ENCODE measurements at places on chromosomes 5 and 9.

DNA sequence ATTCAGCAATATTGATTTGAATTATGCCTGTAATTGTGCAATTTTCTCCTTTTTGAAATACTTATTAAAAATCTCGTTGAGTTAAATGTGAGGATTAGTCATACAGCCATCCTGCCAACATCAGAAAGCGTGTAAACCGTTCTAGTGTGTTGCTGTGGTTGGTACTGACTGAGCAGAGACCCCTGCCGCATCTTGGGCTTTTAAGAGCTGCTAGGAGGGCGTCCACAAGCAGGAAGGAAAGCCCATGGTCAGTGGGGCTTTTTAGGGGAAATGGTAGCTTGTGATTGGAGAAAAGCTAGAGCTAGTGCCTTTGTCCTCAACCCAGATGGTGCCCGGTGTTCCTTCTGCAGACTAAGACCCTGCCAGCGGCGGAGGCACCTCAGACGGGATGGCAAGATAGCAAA is 1.3 kb downstream of the SDHA start:
- no peak for DNase-seq

GRCh38 chr5:91244380-91245073 is 138.6 kb downstream of the ARRDC3 start:
- DNase-seq: no peak

DNA sequence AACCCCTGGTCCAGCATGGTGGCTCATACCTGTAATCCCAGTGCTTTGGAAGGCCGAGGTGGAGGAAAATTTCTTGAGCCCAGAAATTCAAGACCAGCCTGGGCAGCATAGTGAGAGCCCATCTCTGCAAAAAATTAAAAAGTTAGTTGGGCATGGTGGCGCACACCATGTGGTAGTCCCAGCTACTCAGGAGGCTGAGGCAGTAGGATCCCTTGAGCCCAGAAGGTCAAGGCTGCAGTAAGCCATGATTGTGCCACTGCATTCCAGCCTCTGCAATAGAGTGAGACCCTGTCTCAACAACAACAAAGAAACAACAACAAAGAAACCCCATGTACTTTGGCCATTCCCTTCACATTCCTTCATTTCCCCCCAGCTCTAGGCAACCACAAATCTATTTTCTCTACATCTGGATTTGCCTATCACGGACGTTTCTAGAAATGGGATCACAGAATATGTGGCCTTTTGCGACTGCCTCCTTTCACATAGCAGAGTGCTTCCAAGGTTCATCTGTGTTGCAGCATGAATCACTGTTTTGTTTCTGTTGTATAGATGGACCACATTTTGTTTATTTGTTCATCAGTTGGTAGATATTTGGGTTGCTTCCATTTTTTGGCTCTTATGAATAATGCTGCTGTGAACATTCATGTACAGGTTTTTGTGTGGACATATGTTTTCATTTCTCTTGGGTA is 17.9 kb downstream of the MIGA2 start:
- DNase-seq: no peak

DNA sequence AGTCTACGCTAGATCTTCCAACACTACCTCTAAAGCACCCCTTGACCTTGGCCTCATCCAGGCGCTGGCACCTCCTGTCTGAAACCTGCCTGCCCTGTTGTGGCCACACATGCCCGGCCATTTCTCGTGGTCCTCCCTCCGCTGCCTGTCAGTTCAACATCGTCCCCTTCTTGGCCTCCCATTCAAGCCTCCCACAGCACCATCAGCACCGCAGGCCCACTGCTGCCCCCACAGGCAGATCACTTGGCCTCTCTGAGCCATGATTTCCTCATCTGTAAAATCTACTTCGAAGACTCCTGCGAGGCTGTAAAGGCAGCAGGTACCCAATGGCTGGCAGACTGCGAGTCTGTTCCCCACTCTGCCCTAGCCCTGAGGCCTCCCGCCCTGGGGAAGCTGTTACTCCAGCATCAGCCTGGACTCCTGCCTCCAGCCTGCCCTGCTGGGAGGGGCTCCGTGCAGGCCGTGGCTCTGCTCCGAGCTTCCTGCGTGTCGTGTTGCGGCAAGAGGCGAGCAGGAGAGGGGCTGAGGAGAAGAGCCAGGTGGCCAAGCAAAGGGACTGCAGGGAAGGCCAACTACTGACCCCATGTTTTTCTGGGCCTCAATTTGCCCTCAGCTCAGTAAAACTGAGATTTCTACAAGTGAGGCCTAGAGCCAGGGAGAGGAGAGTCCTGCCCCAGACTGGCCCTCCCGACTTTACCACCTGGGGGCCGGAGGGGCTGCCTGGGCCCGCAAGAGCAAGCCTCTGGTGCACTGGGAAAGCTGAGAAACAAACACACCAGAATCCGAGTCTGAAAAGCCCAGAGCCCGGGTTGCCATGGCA is 70.5 kb upstream of the LRRTM2 start:
- DNase-seq: no peak

DNA sequence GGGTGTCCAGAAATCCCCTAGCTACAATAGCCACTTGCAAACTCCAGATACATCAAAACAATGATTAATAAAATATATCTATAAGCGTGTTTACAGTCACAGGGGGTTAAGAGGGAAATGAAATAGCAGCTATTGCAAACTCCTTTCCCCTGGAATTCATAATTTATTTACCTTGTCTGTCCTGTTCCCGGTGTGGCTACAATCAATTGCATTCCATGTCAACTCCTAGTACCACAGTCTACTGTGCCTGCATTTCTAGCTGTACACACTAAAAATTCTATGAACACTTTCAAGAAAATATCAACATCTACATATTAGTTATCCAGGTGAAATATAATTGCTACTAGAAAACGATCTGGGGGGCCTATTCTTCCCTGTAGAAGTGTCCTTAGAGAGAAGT is 217.6 kb downstream of the ELAVL2 start:
- DNase-seq: no peak

DNA sequence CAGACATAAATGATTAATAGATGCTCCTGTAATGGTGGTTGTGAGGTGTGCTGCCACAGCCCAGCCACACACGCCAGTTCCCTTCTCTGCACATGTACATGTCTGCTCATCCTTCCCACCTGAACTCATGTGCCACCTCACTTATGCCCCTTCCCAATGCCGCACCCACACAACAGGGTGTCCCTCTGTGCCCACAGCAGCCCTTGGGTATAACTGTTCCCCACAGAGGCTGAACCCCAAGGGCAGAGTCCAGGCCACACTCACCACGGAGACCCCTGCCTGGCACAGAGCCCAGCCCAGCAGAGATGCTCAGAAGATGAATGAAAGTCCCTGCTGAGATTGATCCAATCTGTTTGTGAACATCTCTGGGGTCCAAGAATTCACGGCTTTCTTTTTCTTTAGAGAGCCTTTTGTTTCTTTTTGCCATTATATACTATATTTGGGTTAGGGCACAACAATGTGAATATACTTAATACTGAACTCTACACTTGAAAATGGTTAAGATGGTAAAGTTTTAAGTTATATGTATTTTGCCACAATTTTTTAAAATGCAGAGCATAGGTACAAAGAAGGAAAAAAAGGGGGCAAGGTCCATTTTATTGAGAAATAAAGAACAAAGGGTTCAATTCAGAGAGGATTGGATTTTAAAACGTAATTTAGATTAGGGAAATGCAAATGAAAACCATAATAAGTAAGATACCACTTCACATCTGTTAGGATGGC is 29.6 kb downstream of the IRF1 start:
- no peak for DNase-seq

DNA sequence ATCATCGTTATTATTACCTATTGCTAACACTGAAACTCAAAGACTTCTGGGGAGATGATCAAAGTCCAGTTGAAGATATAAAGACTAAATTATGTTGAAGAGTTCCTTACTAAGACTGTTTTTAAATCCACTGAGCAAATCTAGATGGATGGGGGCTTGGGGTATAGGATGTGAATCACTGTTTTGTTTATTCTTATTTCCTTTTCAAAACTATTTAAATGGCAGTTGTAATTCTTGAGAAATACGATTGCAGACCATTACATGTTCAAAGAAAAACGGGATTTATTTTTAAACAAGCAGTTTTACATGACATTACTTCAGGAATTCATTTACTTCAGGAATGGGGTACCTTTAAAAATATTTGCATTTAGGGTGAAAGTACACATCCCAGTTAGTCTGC is 4.3 kb downstream of the RASGRF2 start:
- no peak for DNase-seq

GRCh38 chr9:75878488-75878860 is 12.0 kb upstream of the PCSK5 start:
- no peak for DNase-seq

DNA sequence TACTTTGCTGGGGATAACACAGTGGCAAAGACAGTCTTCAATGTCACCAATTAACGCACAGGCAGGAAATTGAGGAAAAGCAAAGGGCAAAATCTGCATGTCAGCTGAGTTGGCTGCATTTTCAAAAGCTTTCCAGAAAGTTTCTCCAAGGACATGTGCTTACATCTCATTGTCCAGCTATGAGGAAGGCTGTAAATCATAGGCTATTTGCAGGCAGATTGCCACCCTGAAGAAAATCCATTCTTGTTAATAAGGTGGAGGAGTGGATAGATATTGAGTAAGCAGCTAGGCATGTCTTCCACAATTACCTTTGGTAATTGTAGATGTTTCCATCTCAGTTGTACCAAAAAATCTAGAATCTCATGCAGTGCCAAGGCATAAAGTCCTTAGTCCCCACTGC is 278.0 kb upstream of the NUDT12 start:
- no peak for DNase-seq

- no peak for DNase-seq
Observed at GRCh38 chr9:96618209-96619123, 1.2 kb downstream of the CDC14B start.

DNA sequence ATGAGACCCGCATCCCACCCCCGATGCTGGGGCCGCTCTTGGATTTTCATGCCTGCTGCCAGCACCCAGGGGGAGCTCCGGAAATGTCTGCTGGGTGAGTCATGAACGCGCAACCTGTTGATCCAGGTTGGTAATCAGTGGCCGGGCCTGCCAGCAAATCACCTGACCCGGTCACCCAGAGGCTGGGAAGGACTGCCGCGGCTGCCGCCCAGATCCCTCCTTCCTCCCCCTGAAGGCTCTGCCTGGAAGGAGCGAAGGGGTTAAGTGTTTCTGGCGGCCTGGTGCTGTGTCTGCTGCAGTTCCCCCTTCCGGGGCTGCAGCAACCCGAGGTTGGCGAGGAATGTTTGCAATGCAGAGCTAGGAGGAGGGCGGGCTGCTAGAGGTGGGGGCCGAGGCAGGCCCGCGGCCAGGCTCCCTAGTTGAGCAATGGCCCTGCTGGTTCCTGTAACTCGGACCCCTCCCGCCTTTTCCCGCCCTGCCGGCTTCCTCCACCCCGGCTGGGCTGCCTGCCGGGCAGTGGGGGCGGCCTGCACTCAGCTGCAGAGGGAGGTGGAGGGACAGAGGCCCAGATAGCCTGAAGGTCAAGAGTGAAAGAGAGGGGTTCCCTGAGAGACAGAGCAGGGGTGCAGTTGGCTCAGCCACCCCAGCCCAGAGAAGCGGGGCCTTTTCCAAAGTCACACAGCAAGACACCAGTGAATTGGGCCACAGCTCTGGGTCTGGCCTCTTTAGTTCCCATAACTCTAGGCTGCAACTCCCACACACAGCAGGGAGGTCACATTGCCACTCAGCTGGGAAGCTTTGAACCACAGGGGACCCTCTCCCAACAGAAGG is 156.3 kb upstream of the IER5L start:
- DNase-seq: no peak

DNA sequence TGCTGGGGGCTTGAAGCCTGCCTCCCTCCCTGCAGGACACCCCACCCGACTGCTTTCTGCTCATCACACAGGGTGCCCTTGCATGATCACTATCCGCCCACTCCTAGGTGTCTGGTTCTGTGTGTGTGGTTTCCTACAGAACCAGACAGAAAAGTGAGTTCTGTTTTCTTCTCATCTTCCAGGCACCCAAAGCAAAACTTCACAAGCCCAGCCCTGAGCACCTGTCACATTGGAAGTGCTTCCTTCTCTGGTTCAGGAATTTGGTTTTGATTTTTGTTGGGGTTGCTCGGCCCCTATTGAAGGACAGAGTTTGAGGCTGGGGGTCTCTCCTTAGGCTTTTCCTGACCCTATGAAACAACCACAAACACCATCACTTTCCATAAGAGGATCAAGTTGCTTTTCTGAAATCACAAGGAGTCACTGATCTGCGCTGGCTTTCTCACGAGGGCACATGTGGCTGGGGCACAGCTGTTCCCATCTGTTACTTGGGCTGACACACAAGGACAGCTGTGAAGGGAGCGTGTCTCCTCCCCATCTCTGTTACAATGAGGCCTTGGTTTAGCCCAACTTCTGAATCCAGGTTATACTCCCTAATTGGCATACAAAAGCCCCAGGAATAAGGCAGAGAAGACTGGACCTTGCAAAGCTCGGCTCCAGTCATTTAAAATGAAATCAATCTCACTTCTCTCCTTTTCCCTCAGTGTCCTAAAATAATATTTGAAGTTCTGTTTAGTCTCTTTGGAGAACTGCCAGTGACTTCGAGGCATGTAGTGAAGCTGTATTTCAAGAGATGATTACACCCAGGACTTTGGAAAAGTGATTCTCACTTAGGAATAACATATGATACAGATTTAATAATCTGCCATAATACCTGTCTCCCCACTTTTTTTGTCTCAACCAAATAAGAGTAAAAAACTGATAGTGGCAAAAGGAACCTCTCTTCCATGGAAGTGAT is 213.1 kb upstream of the GAS1 start:
- DNase-seq: no peak

DNA sequence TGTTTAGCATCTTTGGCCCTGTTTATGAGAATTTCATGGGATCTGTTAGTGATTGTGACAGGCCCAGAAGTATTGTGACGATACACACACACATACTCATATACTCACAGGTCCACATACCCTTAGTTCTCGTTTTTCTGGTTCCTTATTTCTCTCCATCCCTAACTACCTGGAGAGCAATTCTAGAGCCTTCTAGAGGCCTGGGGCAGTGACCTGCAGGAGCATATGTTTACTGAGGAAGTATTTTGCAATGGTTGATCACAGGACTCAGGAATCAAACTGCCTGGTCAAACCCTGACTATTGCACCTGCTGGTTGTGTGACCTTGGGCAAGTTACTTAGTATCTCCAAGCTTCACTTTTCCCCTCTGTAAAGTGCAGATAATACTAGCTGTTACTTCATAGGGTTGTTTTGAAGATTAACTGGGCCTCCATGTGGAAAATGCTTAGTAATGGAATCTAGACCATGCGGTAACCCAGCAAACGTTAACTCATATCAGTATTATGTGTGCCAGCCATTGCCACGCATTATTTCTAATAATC is 8.7 kb downstream of the PAPPA start:
- DNase-seq: no peak

GRCh38 chr9:122113574-122113973 is 20.5 kb upstream of the TTLL11 start:
- no peak for DNase-seq

DNA sequence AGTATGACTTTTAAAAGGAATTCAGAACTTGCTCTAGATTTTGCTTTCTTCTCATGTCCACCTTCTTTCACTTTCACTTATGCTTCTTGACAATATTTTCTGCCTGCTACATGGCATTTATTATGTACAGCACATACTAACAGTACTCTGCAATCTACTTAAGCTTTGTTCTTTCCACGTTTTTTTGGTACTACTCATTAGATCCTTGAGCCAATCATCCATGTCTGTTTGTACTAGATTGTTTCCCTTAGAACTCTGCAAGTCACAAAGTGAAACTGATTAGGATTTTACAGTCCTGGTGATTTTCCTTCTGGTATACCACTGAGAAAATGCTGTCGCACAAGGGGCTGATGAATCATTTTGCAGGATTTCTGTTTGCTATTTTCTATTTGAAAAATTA is 78.3 kb downstream of the PARP8 start:
- DNase-seq: no peak
